ENCODE measurements at places on chromosomes 12 and 14. TPM values are rescaled to one million over a fixed set of nuclear protein-coding genes. Genes with fewer than 3 reads are reported as not detected.
A peak's percentile ranks its signal among the peaks of the same experiment; 100 is the strongest.

DNA sequence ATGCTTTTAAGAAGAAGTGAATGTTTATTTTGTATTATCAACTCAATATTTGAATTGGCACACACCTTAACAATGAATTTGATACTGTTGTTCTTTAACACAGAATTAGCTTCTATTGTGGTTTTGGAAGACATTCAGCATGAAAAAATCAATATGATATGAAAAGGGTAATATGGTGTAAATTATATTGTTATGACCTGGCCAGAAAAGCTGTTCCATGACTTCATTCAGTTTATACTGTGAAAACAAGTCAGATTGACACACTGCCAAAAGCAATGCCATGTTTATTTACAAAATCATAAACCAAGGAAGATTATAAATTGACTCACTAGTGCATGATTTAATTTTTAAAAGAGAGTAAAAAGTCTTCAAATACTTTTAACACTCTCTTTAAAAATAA is 851.4 kb upstream of the SEL1L start:
- DNase-seq, result no peak

DNA sequence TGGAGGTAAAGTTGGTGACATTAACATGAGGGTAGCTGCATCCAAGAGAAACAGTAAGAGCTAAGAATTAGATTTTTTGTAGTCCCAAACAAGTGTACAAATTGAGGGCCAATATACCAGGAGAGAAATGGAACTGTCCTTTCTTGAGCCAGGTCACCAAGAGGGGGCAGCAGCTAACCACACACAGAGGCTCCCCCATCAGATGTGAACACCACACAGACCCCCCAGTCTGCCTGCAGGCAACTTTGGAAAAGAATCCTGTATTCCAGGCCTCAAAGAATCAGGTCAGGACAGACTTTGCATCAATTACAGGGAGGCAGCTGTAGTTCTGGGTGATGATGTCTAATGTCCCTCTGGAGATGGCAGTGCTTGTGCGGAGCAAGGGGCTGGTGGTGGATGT is 77.9 kb downstream of the SPTB start:
- no peak for DNase-seq

- DNase-seq, result no peak
These were observed 439 bp upstream of the TNFRSF1A start for GRCh38 chr12:6342140-6342889.

GRCh38 chr12:5430641-5431603 is 986 bp upstream of the NTF3 start:
- DNase-seq, result no peak

DNA sequence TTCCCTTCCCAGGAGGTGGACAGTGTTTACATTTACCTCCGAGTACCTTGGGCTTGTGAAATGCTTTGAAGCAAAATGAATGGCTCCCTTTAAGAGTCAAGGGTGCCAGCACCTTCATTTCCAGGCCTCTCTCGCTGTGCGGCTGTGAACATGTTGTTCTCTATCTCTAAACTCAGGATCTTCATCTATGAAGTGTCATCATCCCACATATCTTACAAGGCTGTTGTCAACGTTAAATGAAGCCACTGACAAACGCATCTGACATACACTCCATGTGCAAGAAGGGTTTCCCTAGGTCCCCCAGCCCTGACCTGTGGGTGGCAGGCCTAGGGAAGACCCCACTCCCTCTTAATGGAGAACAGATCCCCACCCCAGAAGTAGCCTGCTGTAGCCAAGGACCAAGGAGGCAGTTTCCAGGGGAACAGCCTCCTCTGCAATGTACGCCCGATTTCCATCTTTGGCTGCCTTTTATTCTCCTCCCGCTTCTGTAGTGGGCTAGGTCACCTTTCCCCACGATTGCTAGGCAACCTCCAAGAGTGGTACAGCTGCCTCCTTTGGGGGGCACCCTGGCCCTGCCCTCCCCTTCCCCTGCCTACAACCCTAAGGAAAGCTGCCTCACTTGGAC is 7.6 kb downstream of the ACTN1 start:
- no peak for DNase-seq

- DNase-seq, result no peak
These were observed 74.8 kb downstream of the LGMN start for GRCh38 chr14:92673601-92674150.

DNA sequence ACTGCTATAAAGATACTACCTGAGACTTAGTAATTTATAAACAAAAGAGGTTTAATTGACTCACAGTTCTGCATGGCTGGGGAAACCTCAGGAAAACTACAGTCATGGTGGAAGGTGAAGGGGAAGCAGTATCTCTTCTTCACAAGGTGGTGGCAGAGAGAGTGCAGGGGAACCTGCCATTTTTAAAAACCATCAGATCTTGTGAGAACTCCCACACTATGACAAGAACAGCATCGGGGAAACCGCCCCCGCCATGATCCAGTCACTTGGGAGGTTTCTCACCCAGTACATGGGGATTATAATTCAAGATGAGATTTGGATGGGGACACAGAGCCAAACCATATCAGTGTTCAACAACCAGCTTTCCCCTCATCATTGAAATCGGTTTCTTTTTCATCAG is 49.9 kb downstream of the AEBP2 start:
- no peak for DNase-seq

DNA sequence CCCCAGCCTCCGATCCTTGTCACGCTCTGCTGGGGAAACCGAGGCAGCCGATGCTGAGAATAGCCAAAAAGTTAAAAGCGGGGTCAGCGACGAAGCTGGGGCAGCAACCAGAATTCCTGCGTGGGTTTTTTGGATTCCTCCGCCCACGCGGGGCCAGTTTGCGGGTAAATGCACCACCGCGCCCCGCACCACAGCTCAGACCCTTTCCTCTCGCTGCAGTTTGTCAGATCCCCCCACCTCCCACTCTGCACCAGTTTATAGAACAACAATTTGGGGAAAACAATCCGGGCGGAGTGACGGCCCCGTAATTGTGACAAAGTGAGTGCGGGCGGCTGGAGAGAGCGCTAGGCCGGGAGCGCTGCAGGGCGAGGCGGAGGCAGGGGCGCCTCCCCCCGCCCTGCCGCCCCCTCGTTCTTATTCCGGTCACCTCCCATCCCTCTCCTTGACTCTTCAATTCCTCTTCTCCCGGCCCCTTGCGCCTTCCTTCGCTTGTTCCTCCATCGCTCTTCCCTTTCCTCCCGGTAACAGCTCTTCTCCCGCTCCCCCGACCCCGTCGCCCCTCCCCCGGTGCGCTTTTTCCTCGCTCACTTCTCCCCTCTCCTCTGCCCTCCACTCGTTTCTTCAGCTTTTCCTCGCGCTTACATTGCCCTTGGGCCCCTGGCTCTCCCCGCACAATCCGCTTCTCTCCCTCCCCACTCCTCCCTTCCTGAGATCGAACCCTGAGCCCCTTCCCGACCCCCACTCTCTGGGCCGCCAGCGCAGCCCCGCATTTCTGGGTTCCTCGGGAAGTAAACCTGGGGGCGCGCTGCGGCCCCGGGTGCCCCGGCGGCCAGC is 646 bp upstream of the DNAJC22 start:
- DNase-seq, result no peak

- peak; percentile 5 for DNase-seq
These were observed 441.8 kb upstream of the FLRT2 start for GRCh38 chr14:85088192-85088591.

DNA sequence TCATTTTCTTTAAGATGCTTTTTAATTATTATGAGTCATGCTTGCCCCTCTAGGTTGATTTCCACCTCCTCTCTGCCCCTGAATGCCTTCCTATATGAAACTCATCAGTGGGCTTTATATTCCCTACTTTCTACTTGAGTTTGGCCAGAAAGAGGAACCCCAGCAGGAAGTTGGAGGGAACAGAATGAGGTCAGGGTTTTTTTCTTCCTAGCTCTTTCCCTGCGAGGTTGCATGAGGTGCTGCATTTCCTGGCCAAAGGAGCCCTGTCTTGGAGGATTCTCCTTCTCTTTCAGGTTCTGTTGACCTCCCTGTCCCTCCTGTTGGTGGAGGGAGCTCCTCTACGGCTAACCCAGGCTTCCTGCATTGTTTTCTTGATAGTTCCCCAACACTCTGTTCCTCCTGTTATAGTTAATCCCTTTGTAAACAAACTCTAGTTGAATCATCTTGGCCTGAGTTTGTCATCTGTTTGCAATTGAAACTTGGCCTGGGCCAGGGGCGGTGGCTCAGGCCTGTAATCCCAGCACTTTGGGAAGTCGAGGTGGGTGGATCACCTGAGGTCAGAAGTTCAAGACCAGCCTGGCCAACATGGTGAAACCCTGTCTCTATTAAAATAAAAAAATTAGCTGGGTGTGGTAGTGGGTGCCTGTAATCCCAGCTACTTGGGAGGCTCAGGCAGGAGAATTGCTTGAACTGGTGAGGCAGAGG is 15.3 kb upstream of the SPIC start:
- DNase-seq, result peak; percentile 13

DNA sequence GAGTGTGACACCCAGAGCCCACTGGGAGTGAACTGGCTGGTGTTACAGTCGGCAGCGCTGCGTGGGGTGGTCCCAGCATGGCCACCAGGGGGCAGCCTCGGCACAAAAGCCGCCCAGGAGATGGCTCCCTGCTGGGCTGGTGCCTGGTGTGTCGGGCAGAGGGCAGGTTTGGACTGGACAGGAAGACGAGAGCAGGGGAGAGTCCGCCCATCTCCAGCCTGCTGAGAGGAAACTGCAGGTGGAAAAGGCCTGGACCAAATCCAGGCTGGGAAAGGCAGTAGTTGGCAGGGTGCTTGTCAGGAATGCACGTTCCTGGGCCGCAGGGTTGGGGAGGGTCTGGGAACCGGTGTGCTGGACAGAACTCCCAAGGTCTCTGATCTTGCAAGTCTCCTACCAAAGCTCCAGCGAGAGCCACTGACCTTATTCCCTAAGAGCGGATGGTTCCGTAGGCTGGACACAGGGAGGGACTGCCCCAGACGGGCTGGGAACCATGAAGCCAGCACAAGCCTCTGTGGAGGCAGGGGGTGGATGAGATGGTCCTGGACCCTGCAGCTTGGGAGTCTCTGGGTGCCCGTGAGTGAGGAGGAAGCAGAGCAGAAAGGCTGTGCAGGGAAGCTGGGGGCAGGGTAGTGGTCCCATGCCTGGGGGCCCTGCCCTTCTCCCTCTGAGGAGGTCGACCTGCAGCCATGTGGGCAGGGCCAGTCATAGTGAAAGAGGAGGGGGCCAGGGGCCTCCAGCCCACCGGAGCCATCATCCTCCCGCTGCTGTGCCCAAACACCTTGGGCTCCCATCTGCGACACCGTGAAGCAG is 1.8 kb downstream of the AHNAK2 start:
- DNase-seq, result peak; percentile 71

- no peak for DNase-seq
These were observed 4.4 kb downstream of the LGALS3 start for GRCh38 chr14:55133416-55133815.

GRCh38 chr12:129310346-129310745 is 457.1 kb downstream of the GLT1D1 start:
- DNase-seq, result no peak

GRCh38 chr12:79655036-79655435 is 35.7 kb downstream of the PAWR start:
- no peak for DNase-seq

DNA sequence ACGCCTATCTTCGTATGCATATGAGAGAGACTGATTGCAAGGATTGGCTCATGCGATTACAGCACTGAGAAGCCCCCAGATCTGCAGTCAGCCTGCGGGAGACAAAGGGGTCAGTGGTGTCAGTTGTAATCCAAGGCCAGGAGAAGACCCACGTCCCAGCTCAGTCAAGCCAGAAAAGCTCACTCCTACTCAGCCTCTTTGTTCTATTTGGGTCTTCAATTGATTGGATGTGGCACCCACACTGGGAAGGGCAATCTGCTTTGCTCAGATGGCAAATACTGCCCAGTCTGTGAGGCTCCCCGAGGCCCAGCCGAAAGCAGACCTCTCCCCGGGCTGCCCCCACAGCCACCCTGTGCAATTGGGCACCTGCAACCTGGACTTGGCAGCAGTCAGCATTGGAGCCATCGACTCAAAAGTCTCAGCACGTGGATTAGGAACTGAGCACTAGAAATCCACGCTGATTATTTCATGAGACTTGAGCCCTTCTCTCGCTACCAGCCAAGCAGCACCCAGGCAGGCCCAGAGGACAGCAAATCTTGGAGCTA is 39.6 kb upstream of the TMEM179 start:
- no peak for DNase-seq

GRCh38 chr12:111121840-111122239 is 201.5 kb upstream of the MYL2 start:
- no peak for DNase-seq

DNA sequence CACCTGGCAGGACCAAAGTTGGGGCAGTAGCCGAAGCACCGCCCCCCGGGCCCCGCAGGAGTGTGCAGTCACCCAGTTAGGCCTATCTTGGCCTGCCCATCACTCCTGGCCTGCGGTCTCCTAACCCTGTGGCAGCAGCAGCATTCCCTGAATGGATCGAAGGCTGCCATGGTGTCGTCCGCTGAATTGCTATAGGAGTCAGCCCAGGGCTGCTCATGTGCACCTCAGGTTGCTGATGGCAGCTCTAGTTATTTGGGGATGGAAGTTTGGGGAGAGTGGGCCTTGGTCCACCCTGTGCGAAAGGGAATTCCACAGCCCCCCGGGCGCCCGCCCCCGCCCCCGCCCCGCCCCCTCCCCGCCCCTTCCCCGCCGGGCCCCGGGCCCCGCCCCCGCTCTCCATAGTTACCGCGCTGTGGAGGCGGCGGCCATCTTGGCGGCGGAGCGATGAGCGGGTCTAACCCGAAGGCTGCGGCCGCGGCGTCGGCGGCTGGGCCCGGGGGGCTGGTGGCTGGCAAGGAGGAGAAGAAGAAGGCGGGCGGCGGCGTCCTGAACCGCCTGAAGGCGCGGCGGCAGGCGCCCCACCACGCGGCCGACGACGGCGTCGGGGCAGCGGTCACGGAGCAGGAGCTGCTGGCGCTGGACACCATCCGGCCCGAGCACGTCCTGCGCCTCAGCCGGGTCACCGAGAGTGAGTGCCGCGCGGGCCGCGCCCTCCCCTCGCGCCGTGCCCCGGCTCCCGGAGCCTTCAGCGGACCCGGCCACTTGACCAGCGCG is at the start of gene UNC119B:
UNC119B (plus strand) TSS at position 428 of the 774 bp plus-strand sequence; CDS start at position 445, 17 bp downstream.
- peak; percentile 47 for DNase-seq

GRCh38 chr14:30156571-30156970 is 228.9 kb upstream of the PRKD1 start:
- DNase-seq, result no peak

GRCh38 chr14:75018694-75019093 is 16.0 kb downstream of the EIF2B2 start:
- no peak for DNase-seq

DNA sequence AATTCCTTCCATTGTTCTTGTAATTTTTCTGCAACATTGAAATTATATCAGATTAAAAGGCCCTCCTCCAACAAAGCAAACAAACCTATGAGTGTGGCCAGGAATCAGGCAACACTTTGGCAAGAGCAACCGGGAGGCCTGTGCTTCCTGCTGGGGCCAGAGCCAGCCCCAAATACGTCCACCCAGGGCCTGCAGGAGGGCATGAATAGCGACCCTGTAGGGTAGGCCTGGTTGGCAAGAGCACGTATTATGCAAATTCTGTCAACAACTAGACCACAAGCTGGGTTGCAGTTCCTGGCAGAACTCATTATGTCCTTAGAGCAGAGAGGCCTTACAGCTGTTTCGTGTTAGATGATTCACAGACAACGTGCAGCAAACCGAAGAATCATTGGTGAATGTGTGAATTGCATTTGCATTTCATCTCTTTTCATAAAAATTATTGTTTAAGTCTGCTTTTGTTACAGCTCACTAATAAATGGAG is 26.9 kb upstream of the LGALS3 start:
- DNase-seq, result peak; percentile 63

INHBE gene
- total RNA-seq, result not detected

ACOT4 gene
- total RNA-seq, result 0.63 TPM

AKAP5 gene
- total RNA-seq, result 0.59 TPM

LRRC43 gene
- not detected for total RNA-seq

SLC35E3 gene
- 23.1 TPM for total RNA-seq

MNAT1 gene
- total RNA-seq, result 32.4 TPM

ARHGEF40 gene
- 74.5 TPM for total RNA-seq

DHRS1 gene
- 15.7 TPM for total RNA-seq

TSHR gene
- not detected for total RNA-seq

KLRF1 gene
- not detected for total RNA-seq

All from tibial nerve (tissue), 4 donors.